Chondrocyte (in vitro differentiated cells): ENCODE measurements at places on chromosomes 7 and 10.

GRCh38 chr10:90798482-90798881, 59.4 kb downstream of the HTR7 start:
- no peak for DNase-seq

DNA sequence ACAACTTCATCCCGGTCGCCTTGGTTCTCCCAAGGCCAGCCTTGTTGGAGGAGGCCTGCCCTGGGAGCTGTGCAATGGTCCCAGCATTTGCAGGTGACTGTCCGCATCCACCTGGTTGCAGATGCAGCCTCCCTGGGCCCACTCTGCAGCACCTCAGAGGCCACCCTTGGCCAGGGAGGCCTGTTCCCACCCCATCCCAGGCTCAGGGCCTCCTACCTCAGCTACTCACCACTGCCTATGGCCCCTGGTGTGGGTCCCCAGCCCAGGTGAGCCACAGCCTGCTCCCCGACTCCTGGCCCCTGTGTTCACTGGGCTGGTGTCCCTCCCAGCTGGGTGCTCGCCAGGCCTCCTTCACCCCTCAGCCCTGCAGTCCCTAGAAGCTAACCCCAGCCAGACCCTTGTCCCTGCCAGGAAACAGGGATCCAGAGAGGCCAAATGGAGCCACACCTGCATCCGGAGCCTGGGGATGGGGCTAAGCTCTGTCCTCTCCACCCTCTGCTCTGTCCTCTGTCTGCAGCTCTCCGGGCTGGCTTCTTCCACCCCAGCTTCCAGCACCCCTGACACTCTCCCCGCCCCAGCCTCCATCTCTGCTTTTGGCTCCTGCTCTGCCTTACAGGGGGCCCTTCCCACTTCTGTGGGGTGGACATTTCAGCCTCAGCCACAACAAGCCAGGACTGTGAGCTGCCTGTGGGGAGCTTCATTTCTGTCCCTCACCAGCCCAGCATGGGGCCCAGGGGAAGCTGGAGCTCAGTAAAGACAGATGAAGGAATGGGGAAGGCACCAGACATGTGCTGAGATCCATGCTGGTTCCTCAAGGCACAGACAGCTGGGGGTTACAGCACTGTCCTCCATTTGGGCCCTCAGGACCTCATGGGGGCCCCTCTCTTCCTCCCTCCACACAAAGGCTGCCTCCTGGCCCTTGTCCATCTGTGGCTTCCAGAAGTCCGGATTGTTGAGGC, 35.6 kb upstream of the ANTXRL start:
- no peak for DNase-seq

- DNase-seq = no peak
These were observed 45.9 kb downstream of the SGMS1 start for GRCh38 chr10:50577681-50578350.

GRCh38 chr10:9051328-9051974, 997.0 kb downstream of the GATA3 start:
- no peak for DNase-seq

DNA sequence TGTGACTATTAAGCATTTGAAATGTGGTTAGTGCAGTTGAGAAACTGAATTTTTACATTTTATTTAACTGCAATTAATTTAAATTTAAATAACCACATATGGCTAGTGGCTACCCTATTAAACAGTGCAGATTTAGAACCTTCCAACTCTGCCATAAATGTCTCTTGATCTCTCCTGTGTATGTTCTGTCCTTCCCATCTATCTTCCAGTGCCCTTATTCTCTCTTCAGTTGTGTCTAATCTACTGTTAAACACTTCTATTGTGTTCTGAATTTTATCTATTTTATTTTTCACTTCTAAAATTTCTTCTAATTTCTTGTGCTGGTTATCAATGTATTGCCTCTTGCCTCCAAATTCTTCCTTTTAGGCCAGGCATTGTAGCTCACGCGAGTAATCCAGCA, 105.0 kb downstream of the CUL2 start:
- no peak for DNase-seq

DNA sequence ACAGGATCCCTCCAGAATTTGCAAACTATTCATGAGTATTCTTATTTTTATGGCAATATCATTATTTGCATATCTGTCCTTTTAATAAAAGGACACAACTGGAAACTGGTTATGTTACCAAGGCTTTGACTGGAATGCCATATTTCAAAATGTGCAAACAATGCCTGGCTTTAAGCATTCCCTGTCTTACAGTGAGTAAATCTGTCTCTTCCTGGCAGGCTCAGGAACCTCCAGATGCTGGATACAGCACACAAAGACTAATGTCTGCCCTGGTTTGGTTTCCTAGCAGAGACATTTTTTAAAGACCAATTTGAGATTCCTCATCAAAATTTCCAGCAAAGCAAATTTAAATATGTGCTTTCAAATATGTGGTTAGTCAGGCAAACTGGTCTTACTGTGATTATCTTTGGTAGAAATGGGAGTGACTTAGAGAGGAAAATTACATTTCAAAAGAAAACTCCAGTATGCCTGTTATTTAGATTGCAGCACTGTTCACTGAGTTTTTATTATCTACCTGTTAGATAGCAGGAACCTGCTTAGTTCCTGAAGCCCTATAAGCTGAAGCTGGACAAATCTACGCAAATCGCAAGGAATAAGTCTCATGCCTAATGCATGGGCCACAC, 31.3 kb downstream of the RNF216 start:
- DNase-seq = no peak

- no peak for DNase-seq
These were observed 31.1 kb upstream of the NEUROD6 start for GRCh38 chr7:31371621-31372020.

GRCh38 chr7:55427800-55428199, 62.7 kb downstream of the LANCL2 start:
- no peak for DNase-seq

GRCh38 chr10:101818872-101819633, 809 bp upstream of the OGA start:
- no peak for DNase-seq

- no peak for DNase-seq
These were observed 199.5 kb downstream of the REEP3 start for GRCh38 chr10:63720676-63721075.

DNA sequence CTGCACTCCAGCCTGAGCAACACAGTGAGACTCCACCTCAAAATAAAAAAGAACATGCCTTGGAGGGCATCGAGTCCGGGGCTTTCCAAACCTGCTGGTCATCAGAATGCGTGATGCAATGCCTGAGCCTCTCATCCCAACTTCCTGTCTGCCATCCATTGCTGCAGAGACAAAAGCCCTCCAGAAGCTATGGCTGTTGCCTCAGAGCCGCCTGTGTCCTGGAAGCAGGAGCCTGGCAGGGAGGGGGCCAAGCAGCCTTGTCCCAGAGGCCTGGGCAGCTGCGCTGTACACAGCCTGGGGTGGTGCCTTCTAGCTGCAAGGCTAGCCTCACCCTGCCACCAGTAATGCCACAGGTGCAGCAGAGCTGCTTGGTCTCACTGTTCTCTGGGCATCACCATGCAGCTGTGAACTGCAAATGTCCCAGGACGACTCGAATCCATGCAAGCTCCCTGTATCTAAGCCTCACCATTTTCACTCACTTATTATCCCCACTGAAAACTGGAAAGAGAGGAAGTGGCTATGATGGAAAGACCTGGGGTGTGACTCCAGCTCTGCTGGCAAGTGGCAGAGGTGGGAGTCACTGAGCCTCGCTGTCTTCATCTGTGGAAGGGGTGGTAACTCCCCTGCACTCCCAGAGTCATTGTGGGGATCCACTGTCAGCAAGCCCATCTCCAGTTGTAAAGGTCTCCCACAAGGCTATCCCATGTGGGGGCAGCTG, 7.0 kb downstream of the ALOX5 start:
- peak; percentile 64 for DNase-seq

DNA sequence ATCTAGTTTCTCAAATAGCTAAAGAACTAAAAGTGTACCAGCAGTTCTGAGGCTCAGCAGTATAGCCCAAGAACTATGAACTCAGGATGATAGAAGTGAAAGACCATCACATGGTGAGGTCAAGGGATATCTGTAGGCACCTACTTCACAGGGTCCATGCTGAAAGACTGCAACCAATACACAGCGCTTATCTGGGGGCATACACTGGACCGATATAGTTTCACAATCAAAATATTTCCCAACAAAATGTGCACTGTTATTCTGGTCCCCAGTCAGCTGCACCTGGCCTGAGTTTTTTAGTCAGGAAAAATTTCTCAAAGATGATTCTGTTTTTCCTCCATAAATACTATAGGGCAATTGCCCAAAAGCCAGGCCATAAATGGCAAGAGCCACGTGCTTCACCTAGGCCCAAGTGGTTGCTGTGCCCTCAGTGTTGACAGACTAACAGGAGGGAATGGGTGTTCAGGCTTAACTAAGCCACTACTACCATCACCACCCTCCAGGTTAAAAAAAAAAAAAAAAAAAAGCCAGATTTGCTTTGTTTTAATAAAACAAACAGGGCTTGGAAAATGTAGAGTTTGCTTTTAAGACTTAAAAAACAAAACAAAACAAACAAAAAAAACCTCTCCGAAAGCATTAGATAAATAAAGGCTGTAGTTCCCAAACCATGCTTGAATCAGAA, 58.5 kb downstream of the OGDH start:
- DNase-seq = no peak

DNA sequence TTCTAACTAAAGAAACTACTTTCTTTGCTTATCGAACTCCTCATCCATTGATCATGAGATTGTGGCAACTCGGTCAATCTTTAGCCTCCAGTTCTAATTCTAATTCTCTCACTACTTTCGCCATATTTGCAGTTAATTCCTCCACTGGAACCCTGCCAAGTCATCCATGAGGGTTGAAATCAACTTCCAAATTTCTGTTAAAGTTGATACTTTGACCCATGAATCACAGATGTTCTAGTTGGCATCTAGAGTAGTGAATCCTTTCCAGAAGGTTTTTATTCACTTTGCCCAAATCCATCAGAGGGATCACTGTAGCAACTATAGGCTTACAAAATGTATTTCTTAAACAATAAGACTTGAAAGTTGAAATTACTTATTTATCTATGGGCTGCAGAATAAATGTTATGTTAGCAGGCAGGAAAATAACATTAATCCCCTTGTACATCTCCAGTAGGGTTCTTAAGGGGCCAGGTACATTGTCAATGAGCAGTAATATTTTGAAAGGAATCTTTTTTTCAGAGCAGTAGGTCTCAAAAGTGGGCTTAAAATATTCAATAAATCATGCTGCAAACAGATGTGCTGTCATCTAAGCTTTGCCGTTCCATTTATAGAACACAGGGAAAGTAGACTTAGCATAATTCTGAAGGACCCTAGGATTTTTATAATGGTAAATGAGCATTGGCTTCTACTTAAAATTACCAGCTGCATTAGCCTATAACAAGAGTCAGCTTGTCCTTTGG, 39.4 kb downstream of the CCDC71L start:
- no peak for DNase-seq

GRCh38 chr10:6615971-6616370, 35.9 kb upstream of the PRKCQ start:
- DNase-seq = no peak

- peak; percentile 39 for DNase-seq
These were observed 45.4 kb downstream of the PPIF start for GRCh38 chr10:79392506-79393176.

GRCh38 chr7:18053177-18053928, 25.7 kb upstream of the PRPS1L1 start:
- DNase-seq = no peak

DNA sequence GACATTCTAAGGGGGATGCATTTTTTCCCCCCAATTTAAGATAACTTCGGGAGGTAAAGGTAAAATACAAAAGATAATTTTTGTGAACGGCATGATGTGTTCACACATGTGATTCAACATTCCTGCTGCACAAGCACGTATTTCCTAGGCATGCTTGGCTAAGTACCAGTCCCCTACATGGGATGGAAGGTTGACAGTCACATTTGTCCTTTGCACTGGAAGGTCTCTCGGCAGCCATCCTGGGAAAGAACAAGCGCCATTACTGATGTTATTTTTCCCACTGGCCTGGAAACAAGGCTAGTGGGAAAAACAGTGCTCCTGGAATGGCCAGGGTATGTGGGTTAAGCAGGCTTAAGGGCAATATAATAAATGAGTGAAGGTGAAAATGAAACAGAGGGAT, 276.2 kb upstream of the AOAH start:
- no peak for DNase-seq

DNA sequence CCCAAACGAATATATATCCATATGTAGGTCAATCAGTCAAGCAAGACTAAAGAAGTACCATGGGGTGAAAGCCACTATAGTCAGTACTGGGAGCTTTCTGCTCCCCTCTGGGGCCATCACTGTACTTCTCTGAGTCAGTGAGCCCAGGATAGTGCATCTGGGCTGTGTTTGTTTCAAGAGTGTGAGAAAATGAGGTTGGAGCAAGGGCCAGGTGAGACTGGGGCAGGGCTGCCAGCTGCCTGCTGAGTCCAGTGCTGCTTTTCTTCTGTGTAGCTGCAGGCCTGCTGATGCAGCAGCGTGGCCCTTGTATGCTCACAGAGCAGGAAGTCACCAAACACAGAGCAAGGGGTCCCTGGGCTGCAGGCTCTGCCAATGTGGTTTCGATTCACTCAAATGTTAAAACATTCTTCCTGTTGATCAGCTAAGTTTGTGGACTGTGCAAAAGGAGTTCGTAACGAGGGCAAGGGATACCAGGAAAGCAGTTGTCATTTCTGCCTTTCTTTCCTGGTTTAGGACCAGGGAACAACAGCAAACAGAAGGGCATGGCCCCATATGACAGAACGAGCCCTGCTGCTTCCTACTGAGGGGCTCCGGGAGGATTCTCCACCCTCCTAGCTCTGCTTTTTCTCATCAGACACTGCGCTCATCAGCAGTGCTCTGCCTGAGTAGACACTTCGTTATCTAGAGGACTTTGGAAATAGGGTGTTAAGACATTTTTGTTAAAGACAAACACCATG, 65.4 kb upstream of the TNS3 start:
- DNase-seq = no peak

DNA sequence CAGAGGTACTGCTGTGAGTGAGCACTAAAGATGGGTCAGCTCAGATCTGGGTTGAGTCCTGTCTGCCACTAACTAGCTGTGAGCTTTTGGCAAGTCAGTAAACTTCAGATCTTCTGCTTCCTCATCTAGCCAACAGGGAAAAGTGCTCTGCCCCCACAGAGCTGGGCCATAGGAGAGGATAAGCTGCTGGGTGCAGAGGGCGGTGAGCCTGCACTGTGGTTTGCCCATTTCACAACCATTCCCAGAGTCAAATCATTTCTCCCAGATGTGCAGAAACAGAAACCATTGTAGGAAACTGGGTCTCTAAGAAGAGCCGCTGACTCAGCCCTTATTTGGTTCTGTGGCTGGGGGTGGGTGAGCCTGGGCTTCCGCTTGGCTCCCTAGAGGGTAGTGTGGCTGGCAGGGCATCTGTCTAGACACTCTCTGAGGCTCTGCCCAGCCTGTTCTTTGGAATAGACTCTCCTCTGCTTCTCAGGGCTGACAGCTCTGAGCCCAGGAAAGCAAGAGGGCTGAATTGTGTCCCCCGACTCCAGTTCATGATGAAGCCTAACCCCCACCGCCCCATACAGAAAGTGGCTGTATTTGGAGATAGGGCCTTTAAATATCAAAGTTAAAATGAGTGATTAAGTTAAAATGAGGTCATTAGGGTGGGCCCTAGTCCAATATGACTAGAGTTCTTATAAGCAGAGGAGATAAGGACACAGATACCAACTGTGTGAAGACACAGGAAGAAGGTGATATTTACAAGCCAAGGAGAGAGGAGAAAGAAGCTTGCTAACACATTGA, 29.5 kb upstream of the ARHGAP22 start:
- no peak for DNase-seq
